ENCODE measurements at places on chromosomes 6 and 20. TPM values are rescaled to one million over a fixed set of nuclear protein-coding genes. Genes with fewer than 3 reads are reported as not detected.

DNA sequence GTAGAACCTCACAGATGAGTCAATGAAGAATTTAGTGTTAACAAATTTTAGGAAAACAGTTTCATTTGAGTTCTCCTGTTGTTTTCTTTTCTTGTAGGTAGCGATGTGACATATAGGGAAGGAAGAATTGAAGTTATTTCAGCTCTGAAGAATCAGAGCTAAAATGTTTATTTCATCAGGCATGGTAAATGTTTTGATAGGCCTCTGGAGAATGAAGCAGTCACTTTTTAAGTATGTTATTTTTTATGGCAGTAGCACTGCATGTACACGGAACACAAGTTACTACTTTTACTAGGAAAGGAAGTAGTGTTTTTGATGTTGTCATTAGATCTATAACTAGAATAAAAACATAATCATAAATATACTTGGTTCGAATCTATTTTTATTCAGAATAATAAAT, 1357.3 kb upstream of the CITED2 start:
- no peak for DNase-seq

- no peak for DNase-seq
Observed at GRCh38 chr20:47665221-47665991, 119.9 kb downstream of the SULF2 start.

- no peak for DNase-seq
Observed at GRCh38 chr6:14804785-14805210, 441.1 kb upstream of the JARID2 start.

DNA sequence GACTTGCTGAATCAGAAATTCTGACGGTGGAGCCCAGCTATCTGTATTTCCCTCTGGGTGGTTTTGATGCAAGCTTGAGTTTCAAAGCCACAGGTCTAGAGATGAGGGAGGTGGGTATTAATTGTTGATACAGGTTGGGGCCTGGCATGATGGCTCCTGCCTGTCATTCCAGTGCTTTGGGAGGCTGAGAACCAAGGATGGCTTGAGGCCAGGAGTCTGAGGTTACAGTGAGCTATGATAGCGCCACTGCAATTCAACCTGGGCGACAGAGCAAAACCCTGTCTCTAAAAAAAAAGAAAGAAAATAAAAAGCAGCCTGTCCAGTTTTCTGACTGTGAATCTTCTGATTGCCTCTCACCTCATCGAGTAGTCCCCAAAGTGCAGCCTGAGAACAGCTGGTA, 184.8 kb upstream of the SASH1 start:
- no peak for DNase-seq

- no peak for DNase-seq
Observed at GRCh38 chr6:47478233-47479139, 897 bp downstream of the CD2AP start.

- no peak for DNase-seq
Observed at GRCh38 chr6:54248319-54248718, 59.9 kb upstream of the TINAG start.

GRCh38 chr6:123547216-123547978, 89.4 kb downstream of the TRDN start:
- no peak for DNase-seq

GRCh38 chr20:19710336-19711120, 47.5 kb upstream of the RIN2 start:
- no peak for DNase-seq

DNA sequence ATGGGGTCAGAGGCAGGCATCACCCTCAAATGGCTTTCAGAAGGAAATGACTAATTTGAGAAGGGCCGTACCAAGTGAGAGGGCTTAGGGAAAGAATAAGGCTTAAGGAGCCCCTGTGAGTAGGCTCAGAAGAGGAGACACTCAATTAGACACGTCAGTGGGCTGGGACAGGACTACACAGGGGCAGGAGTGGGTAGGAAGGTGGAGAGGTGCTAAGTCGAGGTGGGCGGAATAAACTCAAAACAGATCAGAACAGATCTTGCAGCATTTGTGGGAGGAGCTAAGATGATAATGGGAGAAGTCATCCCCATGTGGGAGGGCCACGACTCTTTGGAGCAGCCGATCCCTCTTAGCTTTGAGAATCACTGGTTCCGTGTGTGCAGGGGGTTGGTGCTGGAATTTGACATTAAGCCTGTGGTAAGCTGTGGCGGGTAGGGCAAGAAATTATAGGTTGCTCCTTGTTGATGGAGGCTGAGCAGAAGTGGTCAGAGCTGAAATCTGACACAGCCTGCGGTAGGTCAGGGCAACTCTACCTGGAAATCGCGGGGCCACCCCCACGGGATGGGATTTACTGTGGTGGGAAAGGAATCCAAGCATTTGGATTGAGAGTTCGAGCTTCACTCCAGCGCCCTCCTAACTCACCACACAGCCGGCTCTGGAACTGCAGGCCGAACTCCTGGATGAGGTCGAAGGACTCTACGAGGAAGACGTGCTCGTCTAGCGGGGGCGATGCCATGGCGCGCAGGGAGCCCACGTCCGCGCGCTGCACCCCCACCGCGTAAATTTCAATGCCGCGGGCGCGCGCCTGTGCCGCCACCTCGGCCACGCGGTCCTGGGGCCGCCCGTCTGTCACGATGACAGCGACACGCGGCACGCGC, 2.8 kb upstream of the RBPJL start:
- no peak for DNase-seq

DNA sequence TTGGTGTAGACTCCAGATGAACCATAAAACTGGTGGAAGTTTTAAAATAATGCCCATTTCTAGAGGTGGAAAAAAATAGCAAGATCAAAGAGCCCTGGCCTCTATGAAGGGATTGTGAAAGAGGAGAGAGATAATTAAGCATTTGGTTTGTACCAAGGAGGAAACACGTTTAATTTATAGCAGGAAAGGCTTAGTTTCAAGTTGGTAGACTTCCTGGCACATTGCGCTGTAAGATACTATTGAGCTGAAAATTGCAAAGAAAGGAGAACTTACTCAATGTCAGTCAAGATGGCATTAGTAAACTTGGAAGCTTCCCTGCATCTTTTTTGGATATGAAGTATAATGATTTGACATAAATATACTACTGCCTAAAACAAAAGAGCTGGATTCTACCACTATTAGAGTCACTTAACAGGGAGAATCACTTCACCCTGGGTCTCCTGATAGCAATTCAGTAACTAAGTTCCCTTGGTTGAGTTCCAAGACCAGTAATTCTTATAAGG, 24.4 kb downstream of the MARCKS start:
- DNase-seq, result no peak

- no peak for DNase-seq
Observed at GRCh38 chr6:33607126-33607783, 13.9 kb upstream of the ITPR3 start.

DNA sequence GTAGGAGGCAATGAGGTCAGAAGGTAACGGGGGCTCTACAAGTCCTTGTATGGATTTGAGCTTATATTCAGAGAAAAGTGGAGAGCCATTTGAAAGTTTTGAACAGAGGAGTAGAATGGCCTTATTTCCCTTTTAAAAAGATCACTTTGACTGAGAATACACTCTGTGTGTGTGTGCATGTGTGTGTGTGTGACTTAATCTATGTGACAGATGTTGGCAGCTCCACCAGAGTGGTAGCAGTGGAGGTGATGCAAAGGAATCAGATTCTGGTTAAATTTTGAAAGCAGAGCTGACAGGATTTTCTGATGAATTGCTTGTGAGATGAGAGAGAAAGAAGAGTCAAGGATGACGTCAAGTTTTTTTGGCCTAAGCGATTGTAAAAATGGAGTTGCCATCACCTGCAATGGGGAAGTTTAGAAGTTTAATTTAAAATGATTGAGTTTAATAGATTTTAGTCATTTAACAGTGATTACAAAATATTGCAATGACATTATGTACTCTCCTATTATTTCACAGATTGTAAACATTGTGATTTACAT, 172.2 kb upstream of the HEY2 start:
- no peak for DNase-seq

Gene CFAP61
- 0.41 TPM for total RNA-seq

Gene SLC26A8
- total RNA-seq, result not detected

Gene TRERF1
- 28.2 TPM for total RNA-seq

Gene TREM2
- total RNA-seq, result not detected

Data from activated naive CD4-positive, alpha-beta T cell treated with anti-CD3 and anti-CD28 coated beads, Interleukin-2, amount 50 U/mL, for 72 hours (primary cell).